Purkinje cell (primary cell): ENCODE measurements at places on chromosomes 3 and 15. TPM values are rescaled to one million over a fixed set of nuclear protein-coding genes. Genes with fewer than 3 reads are reported as not detected.

Gene OR4M2
- polyA plus RNA-seq = not detected in 2 replicates

Gene ADIPOQ
- polyA plus RNA-seq = not detected in 2 replicates

Gene TTLL13
- polyA plus RNA-seq = 0.31 and 0.79 TPM in 2 replicates

Gene SLC28A1
- polyA plus RNA-seq = not detected in 2 replicates

Gene SUSD5
- polyA plus RNA-seq = 0.62 and 0.97 TPM in 2 replicates

Gene CCR3
- not detected in 2 replicates for polyA plus RNA-seq

Gene NBEAL2
- not detected in 2 replicates for polyA plus RNA-seq

Gene KCNMB2
- polyA plus RNA-seq = 3.3 TPM in 1 of 2 replicates, not detected in the other

Gene CD200R1
- polyA plus RNA-seq = 0.87 and 3.1 TPM in 2 replicates

Gene MESP2
- polyA plus RNA-seq = not detected in 2 replicates

Gene NEIL1
- 2.0 and 6.4 TPM in 2 replicates for polyA plus RNA-seq
